ENCODE measurements at places on chromosomes 7 and 10. TPM values are rescaled to one million over a fixed set of nuclear protein-coding genes. Genes with fewer than 3 reads are reported as not detected.

- no peak for DNase-seq
Observed at GRCh38 chr10:132272231-132272971, 35.3 kb downstream of the STK32C start.

- no peak for DNase-seq
Observed at GRCh38 chr10:29191674-29192073, 97.2 kb upstream of the LYZL1 start.

DNA sequence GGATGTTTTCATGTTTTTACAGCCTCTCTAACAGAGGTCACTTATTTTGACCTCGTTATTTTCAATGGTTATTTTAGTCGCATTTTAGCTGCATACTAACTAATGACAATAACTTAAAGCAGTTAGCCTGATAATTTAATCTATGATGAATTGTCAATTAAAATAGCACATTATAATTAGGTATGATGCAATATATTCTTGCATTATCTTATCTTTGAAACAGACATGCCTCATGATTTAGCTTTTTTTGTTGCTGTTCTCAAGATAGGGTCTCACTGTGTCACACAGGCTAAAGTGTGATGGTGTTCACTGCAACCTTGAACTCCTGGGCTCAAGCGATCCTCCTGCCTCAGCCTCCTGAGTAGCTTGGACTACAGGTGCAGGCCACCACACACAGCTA is 126.4 kb downstream of the KBTBD2 start:
- DNase-seq, result no peak

DNA sequence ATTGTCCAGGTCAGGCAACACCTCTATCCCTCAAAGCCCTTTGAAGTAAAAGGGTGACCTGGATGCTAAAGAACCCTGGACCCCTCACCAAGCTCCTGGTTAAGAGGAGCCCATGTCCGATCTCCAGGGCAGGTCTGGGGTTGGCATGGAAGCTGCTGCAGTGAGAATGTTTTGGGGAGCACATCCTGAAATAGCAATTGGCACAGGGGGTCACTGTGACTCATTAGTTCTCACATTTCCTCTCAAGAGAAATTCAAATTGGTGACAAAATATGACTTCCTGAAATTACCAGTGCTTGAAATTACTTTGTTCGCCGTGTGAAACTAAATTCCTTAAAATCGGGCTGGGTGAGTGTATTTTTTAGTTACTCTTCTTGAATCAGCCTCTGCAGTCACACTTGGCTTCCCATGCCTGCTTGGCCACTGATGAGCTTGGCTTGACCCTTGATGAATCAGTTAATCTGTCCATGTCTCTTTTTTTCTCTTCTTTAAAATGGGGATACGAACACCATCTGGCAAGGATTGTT is 18.8 kb upstream of the ARHGAP22 start:
- DNase-seq, result peak; percentile 47

AKR1C8 gene
- total RNA-seq, result not detected

GRCh38 chr10:119313644-119314043 is 106.3 kb downstream of the GRK5 start:
- peak; percentile 85 for DNase-seq

DNA sequence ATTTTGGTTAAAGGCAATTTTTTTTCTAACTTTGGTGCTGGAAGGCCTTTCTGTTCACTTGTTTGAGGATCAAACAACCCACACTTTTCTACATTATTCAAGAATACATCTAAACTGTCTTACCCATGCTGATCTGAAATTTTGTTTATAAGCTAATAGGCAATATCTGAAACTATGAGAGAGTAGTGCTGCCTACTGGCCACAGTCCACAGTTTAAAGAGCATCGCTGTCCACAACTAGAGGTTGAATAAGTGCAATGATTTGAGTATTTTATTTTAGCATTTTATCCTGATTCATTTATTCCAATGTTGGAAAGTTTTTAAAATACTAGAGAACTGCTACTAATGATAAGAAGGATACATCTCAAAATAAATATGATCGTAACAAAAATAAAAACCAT is 306.9 kb downstream of the ELMO1 start:
- DNase-seq, result no peak

GRCh38 chr10:10778959-10779358 is 238.7 kb upstream of the CELF2 start:
- no peak for DNase-seq

ANKRD22 gene
- not detected for total RNA-seq

LBX1 gene
- not detected for total RNA-seq

- DNase-seq, result peak; percentile 86
Observed at GRCh38 chr10:71966046-71967004, 2.1 kb downstream of the CHST3 start.

DNA sequence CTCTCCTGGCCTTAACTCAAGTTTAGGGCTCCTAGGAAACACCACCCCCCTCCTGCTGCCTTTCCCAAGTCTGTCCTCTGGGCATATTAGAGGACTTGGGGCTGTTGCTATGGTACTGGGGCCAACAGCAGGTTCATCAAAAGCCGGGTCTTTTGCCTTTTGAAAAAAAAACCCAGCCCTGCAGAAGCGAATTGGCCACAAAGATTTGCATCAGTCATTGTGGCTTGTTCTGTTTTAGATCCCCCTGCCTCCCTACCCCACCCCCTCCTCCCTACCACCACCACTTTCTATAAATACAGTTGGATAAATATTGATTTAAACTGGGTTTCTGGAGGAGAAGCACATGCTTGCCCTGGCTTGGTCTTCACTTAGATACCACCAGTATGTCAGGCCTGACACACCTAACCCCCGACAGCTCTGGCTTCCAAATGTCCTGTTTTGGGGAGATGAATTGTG is 7.0 kb downstream of the MXI1 start:
- DNase-seq, result peak; percentile 32

ZNF777 gene
- 9.9 TPM for total RNA-seq

GRCh38 chr10:2951235-2951835 is 116.0 kb upstream of the PFKP start:
- no peak for DNase-seq

VSTM4 gene
- total RNA-seq, result not detected

- no peak for DNase-seq
Observed at GRCh38 chr10:77581738-77582137, 55.9 kb downstream of the KCNMA1 start.

DNA sequence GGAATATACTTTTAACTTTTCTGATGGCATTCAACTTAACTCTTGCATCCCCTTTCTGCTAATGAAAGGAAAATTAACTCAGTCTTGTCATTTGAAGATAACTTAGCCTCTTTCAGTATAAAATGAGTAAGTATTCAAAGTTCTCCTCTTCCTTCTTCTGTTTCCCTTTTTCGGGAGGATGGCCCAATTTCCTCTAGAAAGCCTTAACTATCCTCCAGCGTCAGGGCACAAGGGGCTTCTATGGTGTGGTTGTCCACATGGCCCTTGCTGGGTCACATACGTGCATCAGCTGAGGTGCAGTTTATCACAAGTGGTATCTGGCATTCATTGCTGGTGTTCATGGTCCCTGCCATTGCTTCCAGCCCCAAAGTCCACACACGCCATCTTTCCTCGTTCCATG is 17.8 kb upstream of the GSAP start:
- DNase-seq, result no peak

MKI67 gene
- 85.4 TPM for total RNA-seq

DNA sequence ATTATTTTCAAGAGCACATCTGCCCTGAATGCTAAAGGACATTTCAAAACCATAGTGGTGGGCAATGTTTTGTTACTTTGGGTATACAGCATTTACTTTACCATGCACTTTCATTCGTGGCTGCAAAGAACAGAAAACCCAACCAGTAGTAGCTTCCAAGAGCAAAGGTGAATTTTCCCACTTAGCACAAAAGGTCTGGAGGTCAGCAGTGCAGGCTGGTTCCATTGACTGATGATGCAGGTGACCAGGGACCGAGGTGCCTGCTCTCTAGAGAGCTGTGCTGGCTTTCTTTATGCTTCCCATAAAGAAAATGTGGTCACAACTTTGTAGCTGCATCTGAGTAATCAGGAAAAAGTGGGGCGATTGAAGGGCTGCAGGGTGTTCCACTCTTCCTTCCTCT is 240.0 kb downstream of the BICC1 start:
- DNase-seq, result no peak

DNA sequence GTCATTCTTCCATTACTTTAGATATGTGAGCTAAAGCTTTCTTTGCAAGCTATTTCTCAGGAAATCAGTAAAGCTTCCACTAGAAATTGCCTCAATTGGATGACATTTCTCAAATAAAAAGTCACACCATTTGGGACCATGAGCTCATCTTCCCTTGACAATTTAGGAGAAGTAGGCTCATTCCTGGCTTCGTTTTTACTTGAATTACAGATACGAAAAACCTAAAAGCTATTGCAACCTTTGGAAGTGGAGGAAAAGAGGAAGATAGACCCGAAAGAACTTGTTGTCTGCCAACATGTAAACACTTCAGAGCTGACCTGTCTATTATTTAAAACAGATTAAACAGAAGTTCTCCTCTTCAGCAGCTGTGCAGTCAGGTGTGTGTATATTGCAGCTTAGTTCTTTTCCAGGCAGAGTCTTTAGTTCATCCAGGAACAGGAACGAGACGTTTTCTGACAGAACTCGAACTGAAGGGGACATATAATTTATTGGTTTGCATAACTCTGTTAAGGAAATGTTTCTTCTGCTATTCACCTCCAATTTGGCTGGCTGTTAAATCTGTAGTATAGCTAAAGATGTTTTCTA is 43.1 kb upstream of the ST8SIA6 start:
- no peak for DNase-seq

DNA sequence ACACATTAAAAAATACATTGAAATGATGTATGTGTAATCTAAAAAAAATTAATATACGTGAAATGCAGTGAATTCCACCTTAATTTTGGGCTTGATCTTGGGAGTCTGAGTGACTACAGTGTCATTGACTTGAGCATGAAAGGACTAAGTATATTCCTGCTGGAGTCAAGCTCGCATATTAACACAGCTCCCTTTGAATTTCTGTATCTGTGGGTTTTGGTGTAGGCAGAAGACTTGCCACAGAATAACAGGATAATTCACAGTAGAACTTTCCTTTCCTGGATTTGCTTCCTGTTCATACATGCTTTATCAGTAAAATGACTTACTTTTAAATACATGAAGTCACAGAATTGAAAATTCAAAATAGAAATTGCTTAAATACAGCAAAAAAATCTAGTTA is 55.3 kb downstream of the PPP1R9A start:
- no peak for DNase-seq

DNA sequence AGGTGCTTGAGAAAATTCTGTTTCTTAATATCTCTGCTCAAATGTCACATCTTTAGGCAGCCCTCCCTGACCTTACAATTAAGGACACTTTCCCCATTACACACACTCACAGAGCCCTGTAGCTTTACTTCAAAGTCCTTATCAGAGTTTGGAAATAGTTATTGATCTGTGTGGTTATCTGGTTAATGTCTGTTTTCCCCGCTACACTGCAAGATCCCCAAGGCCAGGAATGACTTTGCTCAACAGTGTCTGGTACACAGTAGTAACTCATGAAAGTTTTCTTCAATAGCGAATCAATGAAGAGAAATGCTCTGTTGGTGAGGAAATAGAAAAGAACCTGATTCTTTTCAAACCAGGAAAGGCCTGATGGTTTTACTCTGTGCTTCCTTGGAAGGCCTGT is 554.4 kb downstream of the REEP3 start:
- DNase-seq, result no peak

Data from M059J (cell line).